ENCODE measurements at places on chromosomes 16 and 17. TPM values are rescaled to one million over a fixed set of nuclear protein-coding genes. Genes with fewer than 3 reads are reported as not detected.

Gene GAS2L2
- total RNA-seq, result 0.24 TPM

Gene MT1F
- 4.2 TPM for total RNA-seq

Gene PMFBP1
- total RNA-seq, result 0.49 TPM

Gene INCA1
- total RNA-seq, result 0.33 TPM

Gene TBX6
- 0.19 TPM for total RNA-seq

Gene SRSF1
- 275 TPM for total RNA-seq

All from mammary epithelial cell (primary cell).